ENCODE measurements at places on chromosomes 12 and 14.

- no peak for DNase-seq
These were observed 45.7 kb downstream of the PRKAB1 start for GRCh38 chr12:119713551-119714031.

DNA sequence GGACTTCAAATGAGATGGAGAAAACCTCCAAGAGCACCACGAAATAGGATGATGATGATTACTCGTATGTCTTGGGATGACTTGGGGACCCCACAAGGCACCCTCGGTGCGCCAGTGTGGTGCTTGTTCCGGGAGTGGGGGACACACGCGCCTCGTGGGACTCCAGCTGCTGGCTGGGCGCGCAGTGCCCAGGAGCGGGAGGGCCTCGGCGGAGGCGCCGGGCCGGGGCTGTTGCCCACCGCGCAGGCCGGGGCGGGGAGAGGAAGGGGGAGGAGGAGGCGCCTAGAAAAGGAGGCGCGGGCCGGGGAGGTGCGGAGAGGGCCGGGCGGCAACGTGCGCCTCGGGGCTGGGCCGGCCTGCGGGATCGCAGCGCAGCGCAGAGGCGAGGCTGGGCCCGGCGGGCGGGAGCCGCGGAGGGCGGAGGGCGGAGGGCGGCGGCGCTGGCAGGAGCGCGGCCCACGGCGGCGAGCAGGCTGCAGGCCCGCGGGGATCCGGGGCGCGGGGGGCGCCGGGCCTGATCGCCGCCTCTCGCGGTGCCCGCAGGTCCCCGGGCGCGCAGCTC is at the start of gene RFLNA:
Gene RFLNA (plus strand): TSS at position 314 of the 562 bp plus-strand sequence. CDS start 337 bp downstream, outside the sequence.
- no peak for DNase-seq

- no peak for DNase-seq
These were observed 56.4 kb upstream of the USP44 start for GRCh38 chr12:95607642-95608041.

DNA sequence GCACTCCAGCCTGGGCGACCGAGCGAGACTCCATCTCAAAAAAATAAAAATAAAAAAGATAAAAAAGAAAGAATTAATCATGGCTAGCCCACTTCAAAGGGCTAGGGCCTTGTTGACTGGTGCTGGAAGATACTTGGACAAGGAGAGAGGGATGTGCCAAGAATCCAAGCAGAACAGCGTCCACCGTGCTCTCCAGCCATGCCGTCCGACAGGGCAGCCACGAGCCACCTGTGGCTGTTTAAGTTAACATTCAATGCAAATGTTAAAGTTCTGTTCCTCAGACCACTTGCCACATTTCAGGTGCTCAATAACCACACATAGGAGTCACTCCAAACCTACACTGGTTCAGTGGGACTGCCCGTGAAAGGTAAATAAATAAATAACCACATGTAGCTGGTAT is 21.4 kb downstream of the SLC6A13 start:
- DNase-seq: no peak

- DNase-seq: no peak
These were observed 8.8 kb downstream of the KRT80 start for GRCh38 chr12:52182898-52183543.

GRCh38 chr14:99179946-99180345 is 92.1 kb downstream of the BCL11B start:
- no peak for DNase-seq

DNA sequence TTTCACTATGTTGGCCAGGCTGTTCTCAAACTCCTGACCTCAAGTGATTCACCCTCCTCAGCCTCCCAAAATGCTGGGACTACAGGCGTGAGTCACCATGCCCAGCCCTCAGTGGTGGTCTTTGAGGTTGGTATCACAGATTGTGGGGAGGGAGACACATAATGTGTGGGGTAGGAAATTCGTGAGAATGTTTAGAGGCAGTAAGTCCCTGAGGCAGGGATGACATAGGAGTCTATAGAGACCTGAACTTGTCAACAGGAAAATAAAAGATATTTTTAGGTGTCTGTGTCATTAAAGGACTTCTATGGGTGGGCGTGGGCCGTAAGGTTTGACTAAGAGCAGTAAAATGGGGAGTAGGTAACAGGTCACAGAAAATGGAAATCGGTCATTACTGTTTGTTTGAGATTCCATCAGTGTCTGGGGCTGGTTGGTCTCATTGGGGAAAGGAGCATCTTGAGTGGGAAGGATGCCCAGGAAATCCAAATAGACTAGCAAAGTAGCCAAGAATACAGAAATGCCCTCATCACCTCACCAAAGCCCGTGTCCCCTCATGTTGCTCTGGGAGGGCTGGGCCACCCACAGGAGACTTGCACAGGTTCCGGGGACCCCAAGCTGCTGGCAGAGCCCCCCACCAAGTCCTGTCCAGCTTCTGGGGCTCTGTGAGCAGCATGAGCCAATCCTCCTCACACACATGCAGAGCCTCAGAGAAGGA is 63.6 kb upstream of the BCL2L14 start:
- no peak for DNase-seq

DNA sequence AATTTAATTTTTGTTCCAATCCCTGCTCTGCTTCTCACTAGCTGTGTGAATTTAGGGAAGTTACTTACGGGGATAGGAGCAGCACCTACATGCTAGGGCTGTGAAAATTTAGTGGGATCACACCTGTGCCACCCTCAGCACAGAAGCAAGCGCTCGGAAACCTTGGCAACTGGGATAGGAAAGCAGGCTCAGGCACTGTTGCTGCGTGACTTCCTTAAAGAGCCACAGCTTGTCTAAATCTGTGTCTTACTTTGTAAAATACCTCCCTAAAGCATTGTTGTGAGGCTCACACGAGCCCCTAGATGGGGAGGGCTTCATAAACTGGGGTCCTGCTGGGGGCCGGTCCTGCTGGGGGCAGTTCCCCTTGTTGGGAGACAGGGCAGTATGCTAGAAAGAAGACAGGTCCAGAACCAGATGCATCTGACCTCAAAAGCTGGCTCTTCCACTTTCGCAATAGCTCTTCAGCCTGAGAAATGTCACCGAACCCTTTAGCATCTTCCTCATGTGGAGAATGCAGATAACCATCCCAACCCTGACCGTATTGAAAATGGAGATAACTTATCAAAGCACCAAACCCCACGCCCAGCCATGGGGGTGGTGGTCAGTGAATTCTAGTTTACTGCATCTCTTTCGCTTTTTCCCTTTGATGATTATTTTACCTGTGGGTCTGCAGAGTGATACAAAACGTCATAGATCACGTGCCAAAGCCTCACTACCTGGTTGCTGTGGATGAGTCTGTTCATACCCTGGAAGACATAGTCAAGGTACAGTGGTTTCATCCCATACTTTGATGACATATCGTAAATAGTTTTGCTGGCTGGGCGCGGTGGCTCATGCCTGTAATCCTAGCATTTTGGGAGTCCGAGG is 54.1 kb downstream of the AK7 start:
- no peak for DNase-seq

DNA sequence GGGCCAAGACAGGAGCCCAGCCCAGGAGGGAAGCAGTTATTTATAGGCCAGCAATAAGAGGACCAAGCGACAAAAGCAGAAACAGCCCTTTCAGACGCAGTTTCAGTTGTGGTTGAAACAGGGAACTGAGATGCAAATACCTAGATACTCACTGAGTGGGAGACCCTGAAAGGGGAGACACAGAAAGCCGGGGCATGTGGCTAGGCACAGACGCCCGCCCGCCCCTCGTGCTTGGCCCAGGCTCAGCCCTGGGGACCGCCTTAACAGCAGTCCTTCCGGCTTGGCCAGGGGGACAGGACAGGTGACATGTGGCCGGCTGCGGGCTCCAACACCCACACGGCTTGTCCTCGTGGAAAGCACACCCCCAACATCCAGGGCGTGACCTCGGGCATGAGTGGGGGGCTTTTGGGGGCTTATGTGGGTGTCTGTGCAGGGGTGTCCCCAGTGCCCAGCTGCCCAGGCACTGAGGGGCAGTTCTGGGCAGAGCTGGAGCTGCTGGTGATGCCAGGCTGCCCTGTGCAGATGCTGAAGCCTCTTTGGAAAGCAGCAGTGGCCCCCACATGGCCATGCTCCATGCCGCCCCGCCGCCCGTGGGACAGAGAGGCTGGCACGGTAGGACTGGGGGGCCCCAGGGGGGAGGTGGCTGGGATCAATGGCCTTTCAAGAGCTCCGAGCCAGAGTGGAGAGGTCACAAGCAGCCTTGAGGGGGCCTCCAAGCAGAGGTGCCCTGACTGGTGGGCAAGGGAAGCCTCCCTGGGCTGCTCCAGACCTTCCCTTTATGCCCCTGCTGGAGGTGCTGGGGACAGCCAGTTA is 2.1 kb downstream of the PLD4 start:
- no peak for DNase-seq

Measured in stimulated activated CD4-positive, alpha-beta T cell treated with anti-CD3 and anti-CD28 coated beads, TNF-alpha, amount 100 ng/mL, for 24 hours (primary cell).